Renal pelvis (tissue), 12 donors: ENCODE measurements at places on chromosomes 11 and 22.

- DNase-seq: no peak
Measured at GRCh38 chr11:116096272-116096995, 592.2 kb upstream of the CADM1 start.

DNA sequence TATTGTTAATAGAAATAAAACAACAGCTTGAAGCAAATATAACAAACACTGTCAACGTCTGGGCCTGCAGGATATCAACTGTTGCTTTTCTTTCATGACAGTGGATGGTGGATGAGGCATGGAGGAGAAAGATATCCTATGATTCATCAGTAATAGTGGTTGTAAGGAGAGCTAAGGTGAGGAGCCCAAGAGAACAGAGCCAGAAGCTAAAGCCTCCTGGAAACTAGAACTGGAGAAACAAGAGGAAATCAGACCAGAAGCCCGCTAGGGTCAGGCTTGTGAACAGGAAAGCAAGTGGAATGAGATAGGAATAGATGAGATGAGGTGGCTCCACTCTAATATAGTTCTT is 37.7 kb upstream of the MMP12 start:
- DNase-seq: no peak

DNA sequence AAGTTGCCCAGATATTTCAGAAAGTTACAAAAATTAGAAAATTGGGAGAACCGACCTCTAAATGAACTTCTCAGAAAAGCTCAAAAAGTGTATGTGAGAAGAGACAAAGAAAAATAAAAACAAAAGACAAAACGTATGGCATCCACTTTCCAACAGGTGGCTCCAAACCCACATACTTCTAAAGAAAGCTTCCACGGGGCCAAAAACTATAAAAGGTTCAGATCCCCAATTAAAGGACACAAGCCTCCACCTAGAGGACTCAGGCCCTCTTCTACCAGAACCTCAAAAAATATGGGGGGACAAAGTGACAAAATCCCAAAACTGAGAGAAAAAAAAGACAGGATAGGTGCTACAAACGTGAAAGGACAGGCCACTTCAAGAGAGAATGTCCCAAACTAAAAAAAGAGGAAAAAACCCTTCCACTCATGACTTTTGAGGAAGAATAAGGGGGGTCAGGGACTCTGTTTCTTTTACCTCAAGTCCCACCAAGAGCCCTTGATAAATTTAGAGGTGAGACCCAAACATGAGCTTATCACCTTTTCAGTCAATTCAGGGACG is 8.8 kb downstream of the SCGB2A1 start:
- no peak for DNase-seq

DNA sequence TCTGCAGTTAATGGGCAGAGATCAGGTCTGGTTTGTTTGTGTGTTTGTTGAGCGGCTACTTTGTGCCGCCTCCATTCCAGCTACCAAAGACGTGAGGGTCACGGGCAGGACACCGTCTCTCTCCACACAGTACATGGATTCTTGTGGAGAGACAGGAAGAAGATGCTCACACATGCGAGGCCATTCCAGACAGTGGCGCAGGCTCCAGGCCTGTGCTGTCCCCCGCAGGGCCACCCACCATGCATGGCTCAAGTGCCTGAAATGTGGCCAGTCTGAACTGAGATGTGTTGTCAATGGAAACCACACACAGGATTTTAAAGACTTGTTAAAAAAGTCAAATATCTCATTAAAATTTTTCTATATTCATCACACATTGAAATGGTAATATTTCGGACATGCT is 848.3 kb downstream of the TBC1D22A start:
- no peak for DNase-seq

DNA sequence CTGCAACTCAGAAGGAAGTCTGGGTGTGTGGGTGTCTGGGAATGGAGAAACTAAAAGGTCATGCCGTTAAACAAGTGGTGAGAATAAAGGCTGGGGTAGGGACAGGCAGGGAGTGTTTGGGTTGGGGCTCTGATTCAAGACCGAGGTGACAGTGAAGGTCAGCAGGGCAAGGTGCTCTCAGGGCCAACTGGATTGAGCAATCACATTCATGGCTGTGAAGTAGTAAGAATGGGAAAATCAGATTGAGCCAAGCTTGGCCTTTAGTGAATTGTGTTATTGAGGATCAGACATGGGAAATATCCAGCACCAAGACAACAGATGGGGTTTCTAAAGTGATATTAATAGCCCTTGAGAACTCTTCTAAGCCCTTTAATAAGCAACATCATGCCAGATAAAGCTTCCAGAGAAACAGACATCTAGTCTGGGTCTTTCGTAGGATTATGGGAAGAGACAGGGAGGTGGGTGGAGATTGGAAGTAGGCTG is 24.3 kb downstream of the SCN3B start:
- no peak for DNase-seq

GRCh38 chr11:133506551-133507094 is 25.7 kb downstream of the OPCML start:
- no peak for DNase-seq

- no peak for DNase-seq
Measured at GRCh38 chr11:86676533-86677154, 4.2 kb upstream of the ME3 start.

DNA sequence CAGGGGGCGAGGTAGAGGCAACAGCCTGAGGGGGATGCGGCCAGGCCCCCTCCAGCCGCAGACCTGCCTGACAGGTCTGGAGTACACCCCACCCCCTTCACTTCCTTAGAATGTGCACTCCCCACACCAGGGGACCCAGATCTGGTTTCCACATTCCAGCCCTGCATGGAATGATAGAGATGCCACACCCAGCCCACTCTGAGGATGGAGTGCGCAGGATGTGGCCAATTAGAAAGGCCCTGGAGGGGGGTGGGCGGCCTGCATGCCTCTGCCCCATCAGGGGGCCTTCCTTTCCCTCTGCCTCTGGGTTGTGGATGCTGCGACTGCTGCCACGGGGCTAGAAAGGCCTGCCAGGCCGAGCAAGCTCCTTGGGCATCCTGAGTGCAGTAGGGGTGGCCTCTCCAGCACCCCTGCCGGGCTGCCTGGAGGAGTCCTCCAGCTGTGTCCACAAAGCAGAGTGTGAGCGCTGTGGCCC is 28.2 kb upstream of the MGAT3 start:
- peak; percentile 42 for DNase-seq

DNA sequence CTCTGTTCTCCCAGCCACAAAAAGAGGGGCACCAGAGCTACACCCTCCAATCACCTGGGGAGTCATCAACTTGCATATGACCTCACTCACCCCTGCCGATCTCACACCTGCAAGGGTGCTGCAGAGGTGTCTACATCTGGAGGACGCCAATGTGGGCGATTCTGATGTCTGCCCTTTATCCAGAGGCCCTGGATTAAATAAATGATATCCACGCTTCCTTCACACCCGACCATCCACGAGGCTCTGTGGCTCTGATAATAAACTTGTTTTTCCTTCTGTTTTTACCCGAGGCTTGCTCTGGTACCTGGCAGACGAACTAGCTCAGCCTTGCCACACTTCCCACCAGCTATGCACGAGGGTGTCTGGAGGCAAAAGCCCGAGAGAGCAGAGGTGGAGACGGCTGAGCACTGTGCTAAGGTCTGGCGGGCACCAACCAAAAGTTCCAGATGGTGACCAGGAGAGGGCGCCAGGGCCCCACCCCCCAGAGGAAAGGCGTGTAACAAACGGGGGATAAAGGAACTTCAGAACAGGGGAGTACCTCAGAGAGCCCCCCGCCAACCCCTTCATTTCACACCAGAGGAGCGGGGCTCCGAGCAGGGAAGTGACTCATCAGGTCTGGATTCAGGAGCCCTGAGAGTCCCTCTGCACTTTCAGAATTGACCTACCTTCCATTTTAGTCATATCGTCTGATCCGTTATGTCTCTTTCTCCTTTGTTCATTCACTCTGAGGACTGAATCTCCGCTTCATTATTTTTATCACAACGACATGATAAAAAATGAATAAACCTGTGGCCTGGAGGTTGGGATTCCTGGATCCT is 13.5 kb downstream of the SCN3B start:
- peak; percentile 26 for DNase-seq

- DNase-seq: no peak
Measured at GRCh38 chr22:46688949-46689348, 49.1 kb downstream of the CERK start.

- DNase-seq: no peak
Measured at GRCh38 chr11:62444236-62444833, 25.5 kb downstream of the SCGB1A1 start.

- DNase-seq: no peak
Measured at GRCh38 chr22:37043828-37044538, 7.6 kb upstream of the KCTD17 start.

- DNase-seq: peak; percentile 78
Measured at GRCh38 chr11:65416341-65416824, 6.2 kb upstream of the NEAT1 start.

GRCh38 chr11:3000032-3000961 is 8.2 kb upstream of the NAP1L4 start:
- DNase-seq: peak; percentile 27

- DNase-seq: no peak
Measured at GRCh38 chr22:39308614-39309363, 10.6 kb downstream of the RPL3 start.

GRCh38 chr11:117121176-117121575 is 22.9 kb upstream of the PAFAH1B2 start:
- DNase-seq: no peak

GRCh38 chr11:96097844-96098421 is 174.0 kb upstream of the MTMR2 start:
- no peak for DNase-seq

- DNase-seq: no peak
Measured at GRCh38 chr11:31096191-31096805, 273.2 kb downstream of the DCDC1 start.

- DNase-seq: no peak
Measured at GRCh38 chr22:34743110-34743751, 322.7 kb upstream of the ISX start.

GRCh38 chr22:35102663-35103062 is 36.7 kb downstream of the ISX start:
- peak; percentile 29 for DNase-seq

DNA sequence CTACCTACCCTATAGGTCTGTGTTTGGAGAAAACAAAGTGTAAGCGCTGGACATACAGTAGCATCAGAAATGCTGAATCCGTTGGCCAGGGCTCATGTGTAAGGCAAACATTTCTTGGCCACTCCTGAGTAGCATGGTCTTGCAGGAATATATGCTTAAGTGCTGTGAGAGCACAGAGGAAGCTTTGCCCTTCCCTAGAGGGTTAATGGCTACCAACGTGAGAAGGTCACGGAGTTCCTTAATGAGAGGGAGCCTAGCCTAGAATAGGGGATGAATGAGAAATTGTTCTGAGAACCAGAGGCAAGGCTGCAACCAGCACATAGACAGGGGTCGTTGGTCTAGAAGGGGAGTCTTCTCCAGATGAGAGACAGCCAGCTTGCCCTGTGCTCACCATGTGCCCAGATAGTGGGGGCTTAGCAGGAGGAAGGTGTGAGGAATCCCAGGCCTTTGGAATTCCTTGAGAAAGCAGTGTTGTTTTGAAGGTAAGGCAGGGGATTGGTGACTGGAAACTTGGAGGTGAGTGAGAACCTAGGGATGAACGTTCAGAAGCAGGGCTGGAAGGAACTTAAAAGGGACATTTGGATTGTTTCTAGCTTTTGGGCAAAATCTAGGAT is 29.5 kb downstream of the RCOR2 start:
- DNase-seq: no peak

- no peak for DNase-seq
Measured at GRCh38 chr11:128653801-128654231, 40.1 kb upstream of the FLI1 start.

DNA sequence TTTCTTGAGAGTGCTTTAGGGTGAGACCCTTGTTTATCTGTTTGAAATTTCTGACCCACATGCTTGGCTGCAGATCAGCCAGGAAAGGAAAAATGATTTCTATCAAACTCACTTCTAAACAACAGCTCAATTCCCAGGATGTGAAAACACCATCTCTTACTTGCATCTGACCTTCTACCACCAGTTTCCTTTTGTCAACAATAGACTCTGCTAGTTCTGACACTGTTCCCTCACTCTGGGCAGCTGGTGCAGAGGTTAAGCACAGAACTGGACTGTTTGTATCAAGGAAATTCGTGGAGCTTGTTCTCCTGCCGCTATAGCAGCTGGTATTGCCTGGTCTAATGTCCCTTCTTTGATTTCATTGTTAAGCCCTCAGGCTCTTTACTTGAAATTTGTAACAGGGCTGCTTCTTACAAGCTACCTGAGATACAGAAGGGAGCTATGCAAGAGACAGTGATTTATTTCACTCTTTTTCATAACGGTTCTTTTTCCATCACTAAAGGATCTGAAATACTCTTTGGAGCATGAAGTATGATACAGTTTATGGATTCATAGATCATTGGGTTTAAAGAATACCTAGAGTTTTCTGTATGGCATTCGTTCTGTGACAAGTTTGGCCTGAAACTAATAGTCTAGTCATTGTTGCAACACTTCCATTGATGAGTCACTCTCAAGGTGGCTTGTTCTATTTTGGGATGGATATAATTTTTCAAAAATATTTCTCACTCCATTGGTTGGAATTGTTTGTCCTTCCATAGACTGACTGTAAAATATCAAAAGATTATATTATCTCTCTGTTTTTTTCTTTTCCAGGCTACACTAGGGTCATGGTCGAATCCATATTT is 178.2 kb upstream of the ZC3H12C start:
- DNase-seq: no peak

GRCh38 chr11:127443297-127443696 is 442.7 kb upstream of the KIRREL3 start:
- no peak for DNase-seq
